ENCODE measurements at places on chromosomes 1 and 21.

DNA sequence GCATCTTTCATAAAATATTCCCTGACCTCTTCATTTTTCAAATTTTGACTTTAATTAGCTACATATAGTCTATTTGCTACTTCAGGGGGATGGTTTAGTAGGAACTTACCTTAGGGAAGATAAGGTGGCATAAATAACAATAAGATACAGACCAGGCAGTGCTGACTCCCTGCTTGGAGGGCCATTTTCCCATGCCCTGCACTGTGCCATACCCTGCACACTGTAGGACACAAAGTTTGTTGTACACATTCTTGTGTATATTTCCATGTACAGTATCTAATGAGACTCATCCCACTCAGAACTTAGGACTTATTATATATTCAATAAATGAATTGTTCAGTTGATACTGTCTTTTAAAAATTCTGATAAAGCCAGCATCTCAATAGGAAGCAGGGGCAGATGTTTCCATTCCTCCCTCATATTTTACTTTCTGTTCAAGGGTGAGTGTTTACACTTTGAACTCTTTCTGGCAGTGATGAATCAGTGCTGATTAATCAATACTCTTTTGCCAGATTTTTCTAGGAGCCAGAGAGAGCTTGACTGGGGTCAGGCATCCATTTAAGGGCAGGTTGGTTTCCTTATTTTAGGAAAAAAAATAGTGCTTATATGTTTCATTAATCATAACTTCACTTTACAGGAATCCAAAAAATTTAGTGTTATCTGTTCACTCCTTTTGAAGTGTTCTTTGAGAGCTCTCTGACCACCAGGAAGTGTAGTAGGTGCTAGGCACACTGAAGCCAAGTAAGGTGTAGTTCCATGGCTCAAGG is 30.6 kb downstream of the MPZL1 start:
- no peak for DNase-seq

DNA sequence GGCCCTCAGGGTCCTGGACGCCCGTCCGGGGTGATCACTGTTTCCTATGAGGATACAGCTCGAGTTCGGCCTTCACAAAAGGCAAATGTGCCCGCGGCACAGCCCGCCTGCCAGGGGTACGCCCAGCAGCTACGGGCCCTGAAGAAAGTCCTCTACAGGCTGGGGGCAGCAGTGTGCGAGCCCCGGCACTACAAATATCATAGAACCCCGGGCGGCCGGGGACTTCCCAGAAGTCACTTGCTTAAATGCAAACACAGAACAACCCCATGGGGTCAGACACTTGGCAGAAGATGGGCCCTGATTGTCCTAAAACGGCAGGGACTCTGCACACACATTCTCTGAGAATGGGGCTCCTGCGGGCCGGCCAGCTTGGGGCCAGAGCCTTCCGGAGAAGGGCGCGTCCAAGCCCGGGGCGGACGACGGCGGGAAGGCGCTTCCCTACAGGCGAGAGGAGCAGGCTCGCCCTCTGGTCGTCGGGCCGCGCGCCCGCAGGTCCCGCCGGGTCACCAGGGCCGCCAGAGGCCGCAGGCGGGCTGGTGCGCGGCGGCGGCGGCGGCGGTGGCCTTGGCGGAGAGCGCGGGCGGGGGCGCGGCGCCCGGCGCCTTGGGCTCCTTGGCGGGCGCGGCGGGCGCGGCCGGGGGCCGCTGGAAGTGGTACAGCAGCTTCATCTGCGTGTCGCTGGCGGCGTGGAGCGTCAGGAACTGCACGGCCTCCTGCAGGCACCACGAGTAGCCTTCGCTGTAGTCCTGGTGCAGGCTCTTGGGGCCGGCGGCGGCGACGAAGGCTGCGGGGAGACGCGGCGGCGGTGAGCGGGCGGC is 888 bp downstream of the HES5 start:
- DNase-seq = peak; percentile 53

DNA sequence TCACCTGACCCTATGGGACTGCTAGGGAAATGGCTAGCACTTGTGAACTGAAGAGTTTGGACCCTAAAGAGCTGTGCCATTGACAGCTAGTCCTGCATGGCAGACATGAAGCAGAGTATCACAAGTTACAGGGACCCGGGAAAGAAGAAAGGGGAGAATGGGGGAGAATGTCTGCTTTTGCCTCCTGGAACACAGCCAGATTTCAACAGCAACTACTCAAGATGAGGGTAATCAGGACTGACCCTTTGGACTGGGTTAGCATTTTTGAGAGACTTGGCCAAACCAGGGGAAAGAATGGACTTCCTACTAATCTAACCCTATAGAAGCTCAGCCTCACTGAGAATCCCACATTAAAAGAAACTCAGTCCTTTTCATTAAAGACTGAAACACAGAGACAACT is 8.7 kb upstream of the UTP25 start:
- peak; percentile 63 for DNase-seq

GRCh38 chr1:6971048-6971447 is 185.8 kb downstream of the CAMTA1 start:
- no peak for DNase-seq

GRCh38 chr1:56506951-56507491 is 72.3 kb downstream of the PLPP3 start:
- peak; percentile 77 for DNase-seq

DNA sequence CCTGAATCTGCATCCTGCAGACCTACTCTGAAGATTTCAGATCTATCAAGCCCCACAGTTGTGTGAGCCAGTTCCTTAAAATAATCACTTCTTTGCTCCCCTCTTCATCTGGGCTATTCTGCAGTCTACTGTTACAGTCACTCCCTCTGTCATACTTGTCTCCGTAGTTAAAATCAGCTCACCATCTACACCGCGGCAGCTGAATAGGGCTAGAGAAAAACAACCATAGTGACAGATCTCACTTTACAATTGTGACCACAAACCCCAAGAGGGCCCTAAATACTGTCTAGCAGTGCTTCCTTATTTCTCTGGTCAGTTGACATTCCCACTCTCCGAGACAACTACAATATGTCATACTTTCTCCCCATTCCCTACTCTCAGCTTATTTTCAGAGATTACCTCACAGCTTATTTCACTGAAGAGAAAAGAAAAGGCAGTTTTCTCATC is 12.9 kb downstream of the DESI2 start:
- no peak for DNase-seq

GRCh38 chr1:198040880-198041279 is 115.9 kb upstream of the NEK7 start:
- DNase-seq = no peak

GRCh38 chr1:68271596-68271995 is 39.3 kb upstream of the WLS start:
- no peak for DNase-seq

- DNase-seq = no peak
Measured at GRCh38 chr1:203367057-203367456, 16.1 kb upstream of the FMOD start.
